Nephron progenitor cell (in vitro differentiated cells): ENCODE measurements at places on chromosomes 1 and 21.

DNA sequence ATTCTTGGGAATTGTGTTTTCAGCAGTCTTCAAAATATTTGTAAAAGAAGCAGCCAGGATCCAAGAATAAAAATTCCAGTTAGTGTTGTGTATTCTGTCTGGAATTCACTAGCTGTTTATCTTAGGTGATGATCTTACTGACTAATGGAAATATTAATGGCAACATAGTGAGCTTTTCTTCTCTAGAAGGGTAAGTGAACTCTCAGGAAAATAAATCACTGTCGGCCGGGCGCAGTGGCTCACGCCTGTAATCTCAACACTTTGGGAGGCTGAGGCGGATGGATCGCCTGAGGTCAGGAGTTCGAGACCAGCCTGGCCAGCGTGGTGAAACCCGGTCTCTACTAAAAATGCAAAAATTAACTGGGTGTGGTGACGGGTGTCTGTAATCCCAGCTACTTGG is 87.4 kb upstream of the KIF1B start:
- DNase-seq: no peak

DNA sequence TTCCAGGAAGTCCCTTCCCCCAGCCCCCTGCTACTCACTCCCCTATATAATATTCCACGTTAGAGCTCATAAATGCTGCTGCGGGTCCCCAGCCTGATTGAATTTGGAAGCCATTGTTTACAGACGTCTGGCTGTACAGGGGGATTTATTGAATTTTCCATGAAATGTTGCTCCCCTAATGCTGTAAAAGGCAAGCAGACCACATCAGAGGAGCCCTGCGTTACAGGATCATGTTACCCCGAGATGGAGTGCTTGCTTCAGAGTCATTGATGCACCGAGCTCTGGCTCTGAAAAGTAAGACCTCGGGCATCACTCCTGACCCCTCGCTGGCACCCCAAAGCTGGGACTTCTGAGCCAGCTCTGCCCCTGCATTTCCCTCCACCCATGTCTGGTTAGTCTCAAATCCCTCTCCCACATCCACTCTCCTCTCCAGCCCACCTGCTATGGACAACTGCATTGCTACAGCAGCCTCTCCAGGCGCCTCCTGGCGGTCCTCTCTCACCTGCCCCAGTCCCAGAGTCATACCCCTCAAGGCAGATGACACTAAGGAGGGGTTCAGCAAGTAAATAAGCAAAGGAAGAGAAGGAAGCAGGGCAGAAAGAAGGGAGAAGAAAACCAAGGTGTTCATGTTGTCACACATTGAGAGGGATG is 127.8 kb downstream of the TMEM53 start:
- DNase-seq: no peak

GRCh38 chr1:207803678-207804077 is 51.8 kb downstream of the CD46 start:
- DNase-seq: no peak

GRCh38 chr1:27098431-27099134 is 56.3 kb downstream of the SLC9A1 start:
- no peak for DNase-seq
